ENCODE measurements at places on chromosomes 3 and 15. TPM values are rescaled to one million over a fixed set of nuclear protein-coding genes. Genes with fewer than 3 reads are reported as not detected.

The CXCR6 gene
- not detected for total RNA-seq

The CCR3 gene
- total RNA-seq, result not detected

The B3GALNT1 gene
- 225 TPM for total RNA-seq

The KPNA1 gene
- 56.1 TPM for total RNA-seq

The LINS1 gene
- total RNA-seq, result 31.4 TPM

The ITGA11 gene
- total RNA-seq, result 0.92 TPM

The GOLGA8M gene
- total RNA-seq, result not detected

The ALPK3 gene
- 2.5 TPM for total RNA-seq

The SPINT1 gene
- 6.9 TPM for total RNA-seq

The BOC gene
- total RNA-seq, result 10.4 TPM

The GTF2A2 gene
- 35.3 TPM for total RNA-seq

The CAPN3 gene
- 2.5 TPM for total RNA-seq

The ADPRH gene
- 2.3 TPM for total RNA-seq

The LRRC34 gene
- 24.5 TPM for total RNA-seq

The ACP3 gene
- 1.2 TPM for total RNA-seq

The TRAIP gene
- 4.4 TPM for total RNA-seq

The AADACL2 gene
- total RNA-seq, result not detected

The NLGN1 gene
- 99.4 TPM for total RNA-seq

The ZNF621 gene
- total RNA-seq, result 15.5 TPM

The LRRFIP2 gene
- 54.9 TPM for total RNA-seq
